ENCODE measurements at places on chromosomes 11 and 22. TPM values are rescaled to one million over a fixed set of nuclear protein-coding genes. Genes with fewer than 3 reads are reported as not detected.

- DNase-seq = no peak
Observed at GRCh38 chr11:45094958-45095690, 51.3 kb upstream of the PRDM11 start.

DNA sequence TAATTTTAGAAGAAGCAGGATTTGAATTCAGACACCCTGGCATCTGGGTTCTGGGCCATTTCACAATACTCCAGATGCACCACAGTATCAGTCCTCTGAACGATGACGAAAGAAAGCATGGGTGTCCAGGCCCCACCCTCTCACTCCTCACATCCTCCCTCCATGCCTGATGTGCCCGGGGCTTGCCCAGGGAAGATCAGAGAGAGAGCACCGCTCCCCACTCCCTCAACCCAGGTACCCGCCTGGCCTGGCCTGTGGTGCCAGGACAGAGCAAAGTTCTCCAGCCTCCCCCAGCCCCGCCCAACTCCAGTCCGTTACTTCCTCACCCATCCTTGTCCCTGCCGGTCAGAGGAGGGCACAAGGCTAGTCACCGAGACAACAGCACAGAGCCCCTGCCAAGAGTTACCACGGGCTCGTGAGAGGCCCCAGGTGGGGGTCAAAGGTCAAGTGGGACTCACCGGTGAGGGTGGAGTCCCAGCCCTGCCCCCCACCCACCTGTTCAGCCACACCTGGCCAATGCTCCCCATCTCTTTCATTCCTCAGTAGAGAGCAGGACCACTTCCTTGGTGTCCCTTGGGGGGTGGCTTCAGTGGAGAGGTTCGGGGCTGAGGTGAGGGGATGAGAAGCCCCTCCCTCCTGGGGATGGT lies 8.1 kb downstream of the BCL9L start:
- DNase-seq = peak; percentile 68

GRCh38 chr11:69509381-69509780 lies 27.9 kb downstream of the LINC01488 start:
- DNase-seq = no peak

DNA sequence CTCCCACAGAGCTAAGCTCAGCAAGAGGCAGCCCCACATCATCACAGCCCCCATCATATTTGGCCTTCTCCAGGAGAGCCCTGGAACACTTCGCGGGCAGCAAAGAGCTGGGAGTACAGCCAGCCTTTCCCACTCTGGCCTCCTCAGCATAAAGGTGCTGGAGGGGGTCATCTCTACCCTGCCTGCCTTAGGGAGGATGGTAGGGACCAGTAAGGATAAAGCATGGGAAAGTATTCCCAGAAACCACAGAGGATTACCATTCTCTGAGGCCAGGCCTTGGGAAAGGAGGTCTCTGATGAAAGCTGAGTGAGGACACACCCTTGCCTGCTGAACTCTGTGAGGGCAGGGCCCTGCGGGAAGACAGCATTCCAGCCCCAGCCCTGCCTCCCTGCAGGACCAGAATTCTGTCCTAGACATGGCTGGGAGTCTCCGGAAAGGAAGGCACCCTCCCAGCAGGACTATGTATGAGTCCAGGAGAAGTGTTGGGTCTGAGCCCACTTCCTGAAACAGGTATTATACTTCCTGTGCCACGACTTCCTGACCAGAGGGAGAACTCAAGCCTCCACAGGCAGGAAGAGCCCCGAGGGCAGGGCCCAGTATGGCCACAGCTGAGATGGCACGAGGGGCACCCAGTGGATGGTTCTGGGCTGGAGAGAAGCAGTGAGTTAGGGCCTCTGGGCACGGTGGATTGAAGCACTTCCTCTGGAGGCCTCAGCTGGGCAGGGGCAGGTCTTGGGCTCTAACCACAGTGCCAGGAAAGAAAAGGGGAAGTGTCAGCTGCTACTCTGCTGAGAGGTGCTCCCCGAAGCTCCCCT lies 12.9 kb upstream of the CASTOR1 start:
- DNase-seq = peak; percentile 71

- no peak for DNase-seq
Observed at GRCh38 chr11:125649465-125650166, 24.7 kb downstream of the CHEK1 start.

GRCh38 chr11:61999141-61999975 lies 31.9 kb upstream of the FTH1 start:
- no peak for DNase-seq

- DNase-seq = no peak
Observed at GRCh38 chr11:45102361-45102809, 44.1 kb upstream of the PRDM11 start.

FIBIN gene
- total RNA-seq = 0.75 TPM
